ENCODE measurements at places on chromosomes 7 and 10.

- DNase-seq: no peak
Measured at GRCh38 chr7:99156649-99157048, 12.7 kb upstream of the SMURF1 start.

DNA sequence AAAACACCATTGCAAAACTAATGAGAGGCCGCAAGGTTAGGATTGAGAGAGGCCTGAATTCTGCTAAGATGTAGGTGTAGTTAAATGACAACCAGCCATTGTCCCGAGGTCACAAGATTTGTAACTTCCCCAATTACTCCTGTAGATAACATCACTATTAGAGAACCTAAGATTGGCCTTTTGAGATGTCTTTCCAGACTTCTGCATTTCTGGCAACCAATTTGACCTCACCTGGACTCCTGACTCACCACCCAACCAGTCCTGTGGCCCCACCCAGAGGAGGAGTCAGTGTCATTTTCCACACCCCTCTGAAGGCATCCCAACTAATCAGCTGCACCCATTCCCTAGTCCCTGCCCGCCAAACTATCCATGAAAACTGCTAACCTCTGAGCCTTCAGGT, 115.7 kb downstream of the PRKAG2 start:
- no peak for DNase-seq

GRCh38 chr10:119080521-119081259, at the start of gene EIF3A:
Gene EIF3A (minus strand): TSS chr10:119080817. CDS start chr10:119080676, 141 bp downstream.
- DNase-seq: peak; percentile 93

DNA sequence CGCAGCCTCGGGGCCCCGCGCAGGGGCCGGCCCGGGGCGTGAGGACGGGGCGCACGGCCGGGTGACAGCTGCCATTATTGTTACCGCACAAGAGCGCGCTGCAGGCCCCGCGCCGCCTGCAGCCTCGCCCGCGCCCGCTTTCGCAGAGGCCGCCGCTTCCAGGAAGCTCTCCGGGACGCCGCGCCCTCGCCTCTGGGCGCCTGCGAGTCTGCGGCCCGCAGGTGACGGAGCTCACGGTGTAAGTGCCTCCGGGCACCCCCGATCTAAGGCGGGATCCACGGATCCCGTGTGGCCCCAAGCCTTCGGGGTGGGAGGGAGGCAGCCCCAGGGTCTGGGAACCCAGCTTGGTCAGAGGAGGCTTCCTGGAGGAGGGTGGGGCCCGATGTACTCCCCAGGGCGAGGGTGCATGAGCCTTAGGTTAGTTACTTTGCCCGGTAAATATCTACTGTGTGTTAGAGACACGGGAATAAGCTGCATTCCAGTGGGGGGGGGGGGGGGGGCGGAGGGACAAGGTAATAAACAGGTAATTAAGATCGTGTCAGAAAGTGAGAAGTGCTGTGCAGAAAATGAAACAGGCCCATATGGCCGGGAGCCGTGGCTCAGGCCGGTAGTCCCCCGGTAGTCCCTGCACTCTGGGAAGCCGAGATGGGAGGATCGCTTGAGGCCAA, 638 bp downstream of the IQCE start:
- DNase-seq: no peak

DNA sequence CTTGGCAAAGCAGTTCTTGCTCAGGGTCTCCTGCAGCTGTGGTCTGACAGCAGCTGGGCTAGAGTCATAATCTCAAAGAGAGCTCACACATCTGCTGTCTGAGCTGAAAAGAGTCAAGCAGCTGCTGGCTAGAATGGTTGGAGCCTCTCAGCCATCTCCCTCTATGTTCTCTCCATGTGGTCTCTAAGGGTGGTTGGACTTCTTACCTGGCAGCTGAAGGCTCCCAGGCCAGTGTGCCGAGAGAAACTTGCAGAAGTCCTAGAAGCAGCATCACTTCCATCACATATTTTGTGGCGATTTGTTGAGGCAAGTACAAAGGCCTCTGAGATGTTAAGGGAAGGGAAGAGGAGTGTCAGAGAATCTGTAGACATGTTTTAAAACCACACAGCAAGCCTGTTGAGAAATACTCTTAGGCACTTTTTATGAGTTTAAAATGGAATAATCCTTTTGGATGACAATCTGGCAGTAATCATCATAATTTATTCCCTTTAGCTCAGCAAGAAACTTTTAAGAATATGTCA, 93.2 kb downstream of the REEP3 start:
- no peak for DNase-seq

- DNase-seq: no peak
Measured at GRCh38 chr7:77863860-77864259, 65.3 kb downstream of the PHTF2 start.

- no peak for DNase-seq
Measured at GRCh38 chr7:125375942-125376341, 446.3 kb upstream of the POT1 start.

DNA sequence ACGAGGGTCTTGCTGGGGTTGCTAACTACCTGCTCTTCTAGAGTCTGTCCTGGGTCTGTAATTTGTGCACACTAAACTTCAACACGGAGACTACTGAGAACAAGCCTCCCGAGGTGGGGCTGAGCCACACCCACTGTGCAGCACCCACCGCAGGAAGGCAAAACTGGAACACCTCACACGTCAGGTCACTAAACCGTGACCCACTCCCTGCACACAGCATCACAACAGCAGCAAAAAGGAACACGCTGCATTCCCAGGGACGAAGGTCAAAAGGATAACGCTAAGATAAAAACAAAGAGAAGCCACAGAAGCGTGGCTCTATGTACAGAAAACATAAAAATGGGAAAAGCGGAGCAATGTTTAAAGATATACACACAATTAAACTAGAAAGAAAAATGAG, 170.1 kb downstream of the MAD1L1 start:
- DNase-seq: no peak

GRCh38 chr10:125097409-125098070, 62.8 kb downstream of the CTBP2 start:
- no peak for DNase-seq

- no peak for DNase-seq
Measured at GRCh38 chr7:6218329-6218728, 54.1 kb downstream of the CYTH3 start.

DNA sequence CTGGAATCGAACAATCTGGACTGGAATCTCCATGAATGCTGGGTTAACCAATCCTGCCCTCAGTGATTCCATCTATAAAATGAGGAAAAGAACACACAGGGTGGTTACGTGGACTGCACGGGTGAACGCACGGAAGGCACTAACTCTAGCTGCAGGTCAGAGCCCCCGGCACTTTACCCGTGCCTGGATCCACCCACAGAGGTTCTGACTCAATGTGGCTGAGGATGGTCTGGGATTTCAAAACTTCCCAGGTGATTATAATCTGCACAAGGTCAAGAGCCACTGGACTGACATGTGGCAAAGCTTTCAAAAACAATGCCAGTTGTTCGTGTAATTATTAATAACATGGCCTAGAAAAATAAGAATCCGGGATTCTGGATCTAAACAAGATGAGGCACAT, 29.2 kb downstream of the KIAA1549 start:
- DNase-seq: no peak

DNA sequence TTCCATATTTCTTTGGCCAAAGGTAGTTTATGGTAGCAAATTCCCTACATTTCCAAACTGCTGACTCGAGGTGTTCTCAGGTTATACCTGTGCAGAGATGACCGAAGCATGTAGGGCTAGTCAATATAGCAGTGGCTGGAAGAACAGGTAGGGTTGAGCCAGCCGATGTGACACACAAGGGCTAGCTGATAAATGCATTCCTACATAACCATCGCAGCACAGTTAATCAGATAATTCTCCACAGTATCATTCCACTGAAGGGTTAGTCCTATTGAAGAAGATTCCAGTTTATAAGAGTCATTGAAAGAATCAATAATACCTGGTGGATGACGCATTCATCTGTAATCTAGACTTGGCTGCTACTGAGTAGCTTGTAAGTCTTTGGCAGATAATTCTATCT, 220.0 kb downstream of the KIF20B start:
- DNase-seq: no peak

DNA sequence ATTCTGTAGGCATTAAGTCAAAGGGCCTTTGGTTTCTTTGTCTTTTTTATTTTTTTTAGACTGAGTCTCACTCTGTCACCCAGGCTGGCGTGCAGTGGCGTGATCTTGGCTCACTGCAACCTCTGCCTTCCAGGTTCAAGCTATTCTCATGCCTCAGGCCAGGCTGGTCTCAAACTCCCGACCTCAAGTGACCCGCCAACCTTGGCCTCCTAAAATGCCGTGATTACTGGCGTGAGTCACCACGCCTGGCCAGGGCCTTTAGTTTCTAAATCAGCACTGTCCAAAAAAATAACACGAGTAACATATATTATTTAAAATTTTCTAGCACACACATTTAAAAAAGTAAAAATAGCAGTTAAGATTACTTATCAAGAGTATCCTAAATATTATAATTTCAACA, 11.1 kb upstream of the ACSL5 start:
- no peak for DNase-seq

- no peak for DNase-seq
Measured at GRCh38 chr10:22599048-22599561, 115.3 kb downstream of the PIP4K2A start.

DNA sequence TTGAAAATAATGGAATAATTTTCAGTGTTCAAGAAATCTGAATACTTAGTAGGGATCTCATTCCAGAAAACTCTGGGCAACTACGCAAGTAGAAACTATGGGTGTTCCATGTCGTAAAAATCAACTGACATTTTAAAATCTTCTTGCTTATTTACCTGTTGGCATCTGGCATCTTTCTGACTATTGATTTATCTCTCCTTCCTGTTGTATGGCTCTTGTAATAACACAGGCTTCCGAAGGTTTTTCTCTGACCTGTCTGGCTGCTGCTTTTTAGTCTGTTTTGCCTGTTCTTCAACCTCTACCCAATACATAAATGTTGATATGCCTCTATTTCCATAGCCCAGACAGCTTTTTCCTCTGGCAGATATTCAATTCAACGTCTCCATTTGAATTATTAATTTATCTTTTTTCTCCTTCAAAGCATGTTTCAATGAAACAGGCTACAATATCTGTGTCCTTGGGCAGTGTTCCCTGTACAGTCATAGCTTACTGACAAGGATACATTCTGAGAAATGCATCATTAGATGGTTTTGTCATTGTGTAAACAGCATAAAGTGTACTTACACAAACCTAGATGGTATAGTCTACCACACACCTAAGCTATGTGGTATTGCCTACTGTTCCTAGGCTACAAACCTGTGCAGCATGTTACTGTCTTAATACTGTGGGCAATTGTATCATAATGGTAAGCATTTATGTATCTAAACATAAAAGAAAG, 105.9 kb upstream of the ETV1 start:
- DNase-seq: no peak

Measured in substantia nigra (tissue), 51 donors.